ENCODE measurements at places on chromosomes 2 and 18. TPM values are rescaled to one million over a fixed set of nuclear protein-coding genes. Genes with fewer than 3 reads are reported as not detected.

GRCh38 chr2:236895497-236895896 lies 190.2 kb upstream of the COPS8 start:
- no peak for DNase-seq

GRCh38 chr2:22377268-22377667 lies 1007.7 kb upstream of the KLHL29 start:
- DNase-seq: no peak

EML6 gene
- total RNA-seq: 5.3 TPM

COL6A3 gene
- total RNA-seq: 12.2 TPM

TMEM178A gene
- total RNA-seq: 26.9 TPM

PSMD1 gene
- total RNA-seq: 116 TPM
